ENCODE measurements at places on chromosomes 12 and 14.

- DNase-seq = no peak
Observed at GRCh38 chr14:35155962-35156361, 33.6 kb downstream of the PRORP start.

DNA sequence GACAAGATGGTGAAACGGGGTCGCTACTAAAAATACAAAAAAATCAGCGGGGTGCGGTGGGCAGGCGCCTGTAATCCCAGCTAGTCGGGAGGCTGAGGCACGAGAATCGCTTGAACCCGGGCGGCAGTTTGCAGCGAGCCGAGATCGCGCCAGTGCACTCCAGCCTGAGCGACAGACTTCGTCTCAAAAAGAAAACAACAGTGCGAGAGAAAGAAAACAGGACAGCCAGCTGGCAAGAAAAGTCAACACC is 633 bp upstream of the RNU4-2 start:
- no peak for DNase-seq

DNA sequence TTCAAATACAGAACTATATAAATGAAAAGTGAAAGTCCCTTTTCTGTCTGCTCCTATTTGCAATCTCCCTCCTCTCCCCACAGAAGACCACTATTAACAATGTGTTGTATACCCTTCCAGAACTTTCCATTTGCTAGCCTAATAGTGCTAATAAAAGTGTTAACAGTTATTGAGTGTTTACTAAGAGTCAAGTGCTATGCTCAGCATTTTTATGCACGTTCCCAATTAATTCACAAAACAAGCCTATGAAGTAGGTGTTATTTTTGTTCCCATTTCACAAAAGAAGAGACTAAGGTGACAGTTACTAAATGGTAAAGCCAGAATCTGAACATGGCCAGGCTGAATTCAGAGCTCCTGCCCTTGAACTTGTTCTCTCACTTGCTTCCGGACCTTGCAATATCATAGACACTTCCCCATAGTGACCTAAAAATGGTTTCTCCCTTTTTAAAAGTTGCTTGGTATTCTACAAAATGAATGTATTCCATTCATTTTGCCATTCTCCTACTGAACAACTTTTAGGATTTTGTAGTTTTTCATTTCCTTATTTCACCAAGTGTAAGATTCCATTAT is 1.6 kb upstream of the PRKAB1 start:
- no peak for DNase-seq

GRCh38 chr14:55381040-55381439 is 30.6 kb downstream of the ATG14 start:
- DNase-seq = no peak

DNA sequence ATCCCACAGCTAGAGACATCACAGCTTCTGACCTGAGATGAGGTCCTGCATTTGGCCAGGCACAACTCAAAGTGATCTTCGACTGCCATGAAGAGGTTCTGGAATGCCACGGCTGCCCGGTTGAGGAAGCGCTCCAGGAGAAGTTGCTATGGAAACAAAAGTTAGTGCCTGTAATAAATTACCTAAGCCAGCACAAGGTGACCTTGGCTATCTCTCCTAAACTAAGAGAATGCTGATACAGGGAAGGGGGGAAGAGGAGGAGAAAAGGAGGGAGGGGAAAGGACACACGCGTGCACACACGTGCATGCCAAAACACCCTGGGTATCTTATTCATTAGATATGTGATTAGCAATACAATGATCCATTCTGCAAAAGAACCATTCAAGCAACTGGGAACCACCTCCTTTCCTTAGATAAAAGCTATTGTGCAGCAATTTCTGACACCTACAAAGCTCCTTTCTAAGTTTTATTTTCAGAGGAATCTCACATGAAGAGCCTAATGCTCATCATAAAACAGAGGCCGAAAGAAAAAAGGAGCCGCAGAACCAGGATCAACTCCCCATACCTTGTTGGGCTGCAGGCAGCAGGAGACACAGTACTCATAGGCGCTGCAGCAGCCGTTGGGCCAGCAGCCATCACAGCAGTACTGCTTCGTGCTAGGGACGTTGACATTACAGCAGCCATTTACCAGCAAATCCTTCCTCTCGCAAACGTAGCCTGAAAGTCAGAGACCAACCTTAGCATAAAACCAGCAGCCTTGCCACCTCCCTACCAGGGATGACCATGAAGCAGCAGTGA is 17.9 kb downstream of the SPRING1 start:
- no peak for DNase-seq

DNA sequence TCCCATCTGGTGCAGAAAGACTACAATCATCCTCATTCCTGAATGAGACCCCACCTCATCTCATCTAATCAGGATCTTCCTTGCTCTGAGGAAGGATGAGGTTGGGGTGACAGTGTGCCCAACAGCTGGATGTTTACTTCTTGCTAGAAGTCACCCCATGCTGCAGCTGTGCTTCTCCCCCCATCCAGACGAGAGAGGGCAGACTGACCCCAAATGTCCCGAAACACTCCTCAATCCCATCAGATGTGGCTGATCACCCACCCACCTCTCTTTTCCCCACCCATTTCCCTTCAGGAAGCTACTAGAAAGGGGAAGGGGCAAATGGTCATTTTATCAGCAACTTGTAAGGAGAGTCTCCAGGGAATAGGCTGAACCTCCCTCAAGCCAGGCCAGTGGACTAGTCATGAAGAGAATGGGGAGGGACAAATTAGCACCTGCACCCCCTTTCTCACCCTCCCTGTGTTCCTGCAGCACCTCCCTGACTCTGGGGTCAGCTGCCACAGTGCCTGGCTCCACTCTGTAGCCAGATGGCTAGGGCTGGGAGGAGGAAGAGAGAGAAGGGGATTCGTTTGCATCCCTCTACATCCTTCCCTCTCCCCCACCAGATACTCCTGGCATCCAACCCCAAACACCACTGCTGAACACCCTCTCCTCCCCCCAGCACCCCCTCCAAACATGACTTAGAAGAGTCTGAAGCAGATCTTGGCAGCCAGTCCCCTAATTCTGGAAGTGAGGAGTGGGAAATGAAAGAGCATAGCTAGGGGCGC is 2.8 kb upstream of the BAZ2A start:
- DNase-seq = no peak

DNA sequence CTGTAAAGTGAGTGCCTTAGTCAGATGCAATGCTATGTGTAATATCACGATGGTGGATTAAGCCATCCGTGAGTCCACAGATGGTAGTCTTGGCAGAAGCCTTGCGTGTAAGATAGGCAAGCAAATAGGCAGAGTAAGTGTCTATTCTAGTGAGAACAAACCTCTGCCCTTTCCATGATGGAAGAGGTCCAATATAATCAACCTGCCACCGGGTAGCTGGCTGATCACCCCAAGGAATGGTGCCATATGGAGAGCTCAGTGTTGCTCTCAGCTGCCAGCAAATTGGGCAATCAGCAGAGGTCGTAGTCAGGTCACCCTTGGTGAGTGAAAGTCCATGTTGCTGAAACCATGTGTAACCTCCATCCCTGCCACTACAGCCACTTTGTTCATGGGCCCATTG is 371.2 kb upstream of the LRFN5 start:
- DNase-seq = no peak

GRCh38 chr14:22391908-22392565 is 197.0 kb downstream of the DAD1 start:
- no peak for DNase-seq

DNA sequence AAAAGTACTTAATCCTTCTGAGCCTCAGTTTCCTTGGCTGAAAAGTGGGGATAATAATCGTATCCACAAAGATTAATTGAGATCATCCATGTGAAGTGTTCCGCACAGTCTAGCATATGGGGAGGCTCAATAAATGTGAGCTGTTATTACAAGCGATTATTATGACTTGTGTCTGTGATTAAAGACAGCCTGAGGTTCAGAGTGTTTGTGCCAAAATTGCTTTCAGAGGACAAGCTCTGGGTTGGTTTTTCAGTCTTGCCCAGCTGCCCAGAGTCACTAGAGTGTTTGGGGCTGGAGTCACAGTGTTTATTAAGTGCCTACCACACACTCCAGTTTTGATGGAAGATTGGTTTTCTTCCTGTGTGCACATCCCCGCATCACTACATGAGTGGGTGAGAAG is 53.5 kb downstream of the NTF3 start:
- DNase-seq = no peak

GRCh38 chr12:117162633-117163032 is 27.6 kb downstream of the FBXO21 start:
- DNase-seq = no peak

DNA sequence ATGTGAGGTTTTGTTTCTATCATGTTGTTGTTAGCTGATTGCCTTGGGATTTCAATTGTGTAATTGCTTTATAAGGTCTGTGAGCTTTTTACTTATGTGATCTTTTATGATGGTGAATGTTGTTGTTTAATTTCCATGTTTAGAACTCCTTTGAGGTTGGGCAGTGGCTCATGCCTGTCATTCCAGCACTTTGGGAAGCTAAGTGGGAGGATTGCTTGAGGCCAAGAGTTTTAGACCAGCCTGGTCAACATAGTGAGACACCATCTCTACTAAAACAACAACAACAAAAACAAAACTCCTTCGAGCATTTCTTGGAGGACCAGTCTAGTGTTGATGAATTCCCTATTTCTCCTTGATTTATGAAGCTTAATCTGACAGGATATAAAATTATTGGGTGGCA is 102.1 kb upstream of the PMCH start:
- DNase-seq = no peak

- no peak for DNase-seq
Observed at GRCh38 chr12:46794593-46795190, 31.1 kb downstream of the SLC38A4 start.

DNA sequence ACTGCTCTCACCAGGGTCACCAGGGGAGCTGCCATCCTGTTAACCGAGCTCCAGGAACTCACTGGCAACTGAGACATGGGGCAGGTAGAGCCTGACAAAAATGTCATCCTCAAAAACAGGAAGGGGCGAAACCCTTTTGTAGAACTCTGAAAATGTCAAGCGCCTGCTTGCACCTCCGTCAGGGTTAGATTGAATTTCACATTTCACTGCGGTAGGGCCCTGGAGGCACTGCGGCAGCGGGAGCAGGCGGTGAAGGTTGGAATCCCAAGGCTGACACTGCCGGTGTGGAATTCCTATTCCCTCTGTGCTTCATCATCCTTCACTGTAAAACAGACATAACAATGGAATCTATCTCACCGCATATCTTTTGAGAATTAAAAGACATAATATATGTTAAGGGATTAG is 142.8 kb upstream of the TMCC3 start:
- DNase-seq = no peak

- DNase-seq = no peak
Observed at GRCh38 chr14:57491640-57492039, 2.0 kb downstream of the CCDC198 start.

Measured in keratinocyte (primary cell).